ENCODE measurements at places on chromosomes 2 and 18.

- DNase-seq, result no peak
Observed at GRCh38 chr2:126317790-126318431, 338.0 kb upstream of the GYPC start.

- DNase-seq, result no peak
Observed at GRCh38 chr2:24152413-24153197, 22.2 kb upstream of the FAM228A start.

DNA sequence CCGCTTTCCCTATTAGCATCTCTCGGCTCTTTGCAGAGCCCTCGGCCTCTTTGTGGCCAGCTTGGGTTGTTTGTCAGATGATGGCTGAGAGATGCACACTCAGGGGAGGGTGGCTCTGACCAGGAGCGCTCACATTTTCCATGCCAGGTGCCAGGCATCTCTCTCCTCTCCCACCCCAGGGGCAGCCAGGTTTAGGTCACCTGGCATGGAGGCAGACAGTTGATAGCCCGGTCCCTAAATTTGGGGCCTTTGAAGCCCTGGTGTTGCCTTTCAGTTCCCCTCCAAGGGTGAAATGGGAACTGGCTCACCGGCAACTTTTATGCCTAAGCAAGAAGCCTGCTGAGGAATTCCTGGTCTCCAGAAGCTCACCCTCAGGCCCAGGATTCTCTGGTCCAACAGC is 19.1 kb downstream of the LBH start:
- DNase-seq, result no peak

- no peak for DNase-seq
Observed at GRCh38 chr2:170221317-170222288, 43.7 kb downstream of the MYO3B start.
